Dermis microvascular lymphatic vessel endothelial cell (primary cell): ENCODE measurements at places on chromosomes 1 and 21. TPM values are rescaled to one million over a fixed set of nuclear protein-coding genes. Genes with fewer than 3 reads are reported as not detected.

C1orf87 gene
- total RNA-seq = not detected in 2 replicates

DNA sequence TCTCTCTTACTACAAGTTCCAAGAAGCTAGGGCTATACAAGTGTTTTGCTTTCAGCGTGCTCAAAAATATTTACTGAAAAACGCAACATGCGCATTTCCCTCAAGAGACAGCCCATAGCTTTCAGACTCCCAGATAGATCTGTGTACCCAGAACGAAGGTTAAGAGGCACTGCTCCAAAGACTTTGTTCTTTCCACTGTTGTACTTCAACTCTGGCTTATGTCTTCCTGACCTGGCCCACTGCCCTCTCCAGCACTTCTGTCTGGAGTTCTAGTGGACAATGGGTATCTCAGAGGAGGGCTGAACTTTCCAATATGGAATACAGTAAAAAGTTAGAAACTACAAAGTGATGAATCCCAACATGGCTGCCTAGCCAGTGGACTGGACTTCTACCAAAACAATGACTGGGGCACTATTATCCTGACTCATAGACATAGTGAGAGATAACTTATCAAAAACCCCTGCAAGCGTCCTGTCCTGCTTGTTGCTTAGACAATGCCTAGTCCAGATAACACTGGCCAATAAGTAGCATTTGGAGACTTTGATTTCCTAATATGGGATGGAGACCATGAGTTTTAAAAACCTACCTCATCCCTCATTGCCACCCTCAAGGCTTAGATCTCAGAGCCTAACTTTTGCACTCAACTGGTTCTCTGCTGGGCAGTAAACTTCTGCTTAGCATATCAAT lies 8.8 kb upstream of the ADAR start:
- DNase-seq = no peak

G0S2 gene
- total RNA-seq = 0.25 and 1.2 TPM in 2 replicates

DNA sequence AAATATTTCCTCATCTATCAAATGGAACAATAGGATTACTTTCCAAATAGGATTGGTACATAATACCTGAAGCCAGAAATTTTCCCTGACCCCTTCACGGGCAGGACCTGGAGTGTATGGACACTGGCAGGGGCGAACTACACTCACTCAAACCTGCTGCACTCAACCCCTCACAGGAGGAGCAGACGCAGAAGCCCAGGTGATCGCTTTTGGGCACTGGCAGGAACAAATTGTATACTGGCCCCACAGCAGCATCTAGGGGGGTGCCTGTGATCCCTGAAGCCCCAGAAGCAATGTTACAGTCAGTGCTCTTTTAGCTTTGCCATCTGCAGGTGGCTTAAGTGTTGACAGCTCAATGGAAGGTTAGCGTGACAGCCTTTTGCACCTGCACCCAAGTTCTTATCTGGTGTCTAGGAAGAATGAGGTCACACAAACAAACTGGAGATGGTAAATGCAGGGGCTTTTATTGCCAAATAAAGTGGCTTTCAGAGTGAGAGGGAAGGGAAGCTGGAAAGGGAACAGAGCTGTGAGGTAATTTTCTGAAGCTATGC lies 199.2 kb upstream of the NEGR1 start:
- DNase-seq = no peak

DNA sequence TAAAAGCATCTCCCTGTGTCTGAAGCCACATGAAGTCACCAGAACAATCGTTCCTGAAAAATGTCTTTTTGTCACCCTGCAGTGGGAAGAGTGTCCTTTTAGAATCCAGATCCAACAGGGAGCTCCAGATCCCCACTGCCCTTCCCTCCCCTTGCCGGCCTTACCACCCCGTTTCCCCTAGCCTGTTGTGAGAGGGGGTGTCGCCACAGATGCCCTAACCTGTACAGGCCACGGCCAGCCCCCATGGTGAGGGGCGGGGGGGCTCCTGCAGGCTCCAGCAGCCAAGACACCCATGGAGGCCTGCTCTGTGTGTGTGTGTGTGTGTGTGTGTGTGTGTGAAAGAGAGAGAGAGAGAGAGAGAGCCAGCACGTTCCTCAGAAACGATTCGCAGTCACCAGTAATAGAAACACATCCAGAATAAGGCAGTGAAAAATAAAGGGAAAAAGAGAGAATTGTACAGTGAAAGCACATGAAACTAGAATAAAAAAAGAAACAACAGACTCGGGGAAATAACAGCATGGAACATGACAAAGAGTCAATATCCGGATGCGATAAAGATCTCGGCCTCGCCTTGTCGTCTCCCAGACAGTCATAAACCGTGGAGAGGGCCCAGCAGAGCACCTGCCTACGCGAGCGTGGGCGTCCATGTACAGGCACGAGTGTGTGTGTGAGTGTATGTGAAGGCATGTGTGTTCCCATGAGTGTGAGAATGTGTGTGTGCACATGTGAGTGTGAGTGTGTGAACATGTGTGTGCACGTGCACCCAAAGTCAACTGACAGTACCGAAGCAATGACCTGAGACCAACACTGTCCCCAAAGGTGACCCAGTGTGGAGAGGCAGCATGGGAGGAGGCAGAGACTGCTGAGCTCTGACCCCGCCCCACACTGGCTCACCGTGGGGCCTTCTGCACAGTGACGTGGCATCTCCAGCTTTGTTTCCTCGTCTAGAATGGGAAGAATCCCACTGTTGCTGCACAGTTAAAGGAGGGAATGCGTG lies 303.8 kb downstream of the NPHP4 start:
- DNase-seq = no peak

FOXD3 gene
- total RNA-seq = not detected in 2 replicates

DNA sequence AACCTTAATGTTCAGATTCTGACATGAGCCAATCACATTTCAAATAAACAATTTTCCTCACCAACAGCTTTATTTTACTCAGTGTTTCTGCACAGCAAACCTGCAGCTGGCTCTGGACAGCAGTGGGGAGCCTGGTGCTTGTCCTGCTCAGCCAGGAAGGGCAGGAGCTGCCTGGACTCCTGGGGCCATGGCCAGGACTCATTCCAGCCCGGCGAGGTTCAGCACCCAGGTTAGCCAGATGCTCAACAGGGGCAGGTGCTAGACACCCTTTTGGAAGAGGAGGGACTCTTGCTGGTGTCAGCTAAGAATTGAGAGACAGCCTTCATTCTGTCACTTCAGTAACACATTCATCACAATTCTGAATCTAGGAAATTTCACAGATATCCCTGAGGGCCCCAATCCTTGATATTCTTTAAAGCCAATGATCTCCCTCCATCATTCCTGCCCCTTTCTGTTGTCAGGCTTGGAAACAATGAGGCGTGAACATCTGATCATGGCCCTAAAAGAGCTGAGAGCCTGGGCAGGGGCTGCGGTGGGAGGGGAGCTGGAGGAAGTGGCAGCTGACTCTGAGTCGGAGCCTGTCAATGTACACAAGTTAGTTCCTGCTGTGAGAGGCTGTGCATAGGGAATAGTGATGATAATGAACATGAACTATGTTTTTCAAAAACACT lies 251.3 kb downstream of the SDCCAG8 start:
- DNase-seq = no peak

- no peak for DNase-seq
Measured at GRCh38 chr21:31233711-31234110, 110.3 kb downstream of the TIAM1 start.

DNA sequence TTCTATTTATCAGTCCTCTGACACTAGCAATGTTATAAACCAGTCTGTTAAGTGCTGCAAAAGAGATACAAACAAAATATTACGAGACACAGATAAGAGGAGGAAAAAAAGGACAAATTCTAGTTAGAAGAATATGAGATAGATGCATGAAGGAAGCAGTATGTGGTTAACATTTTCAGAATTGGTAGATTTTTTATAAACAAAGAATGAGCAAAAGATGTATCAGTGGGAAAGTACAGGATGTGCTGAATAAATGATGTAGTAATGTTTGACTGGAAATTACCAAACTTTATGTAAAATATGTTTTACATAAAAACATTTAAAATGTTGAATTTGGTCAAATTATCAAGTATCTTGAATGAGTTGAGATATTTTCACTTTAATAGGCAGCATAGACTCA lies 574.2 kb downstream of the NUF2 start:
- no peak for DNase-seq
